RPMI8226 (cell line): ENCODE measurements at places on chromosomes 7 and 10.

DNA sequence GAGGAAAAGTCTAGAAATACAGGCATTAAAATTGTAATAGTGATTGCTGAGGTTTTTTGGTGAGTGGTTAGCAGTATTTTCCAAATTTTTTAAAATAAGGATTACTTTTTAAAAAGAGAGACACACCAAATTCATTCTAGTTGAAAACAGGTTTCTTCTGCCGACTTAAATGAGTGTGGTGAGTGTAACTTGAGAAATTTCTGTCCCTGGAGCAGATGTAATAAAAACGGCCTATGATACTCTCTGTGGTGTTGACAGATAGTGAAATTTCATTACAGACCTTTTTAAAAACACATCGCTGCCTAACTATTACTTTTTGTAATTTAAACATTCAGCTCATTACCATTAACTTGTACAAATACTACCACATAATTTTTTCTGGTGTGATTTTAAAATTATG lies 90.1 kb downstream of the CYP51A1 start:
- DNase-seq = no peak

GRCh38 chr10:44264244-44264643 lies 120.7 kb downstream of the CXCL12 start:
- DNase-seq = no peak

- DNase-seq = peak; percentile 70
Observed at GRCh38 chr10:79098596-79099015, 29.8 kb downstream of the ZMIZ1 start.

GRCh38 chr10:78134773-78135306 lies 101.2 kb downstream of the RPS24 start:
- DNase-seq = peak; percentile 3

DNA sequence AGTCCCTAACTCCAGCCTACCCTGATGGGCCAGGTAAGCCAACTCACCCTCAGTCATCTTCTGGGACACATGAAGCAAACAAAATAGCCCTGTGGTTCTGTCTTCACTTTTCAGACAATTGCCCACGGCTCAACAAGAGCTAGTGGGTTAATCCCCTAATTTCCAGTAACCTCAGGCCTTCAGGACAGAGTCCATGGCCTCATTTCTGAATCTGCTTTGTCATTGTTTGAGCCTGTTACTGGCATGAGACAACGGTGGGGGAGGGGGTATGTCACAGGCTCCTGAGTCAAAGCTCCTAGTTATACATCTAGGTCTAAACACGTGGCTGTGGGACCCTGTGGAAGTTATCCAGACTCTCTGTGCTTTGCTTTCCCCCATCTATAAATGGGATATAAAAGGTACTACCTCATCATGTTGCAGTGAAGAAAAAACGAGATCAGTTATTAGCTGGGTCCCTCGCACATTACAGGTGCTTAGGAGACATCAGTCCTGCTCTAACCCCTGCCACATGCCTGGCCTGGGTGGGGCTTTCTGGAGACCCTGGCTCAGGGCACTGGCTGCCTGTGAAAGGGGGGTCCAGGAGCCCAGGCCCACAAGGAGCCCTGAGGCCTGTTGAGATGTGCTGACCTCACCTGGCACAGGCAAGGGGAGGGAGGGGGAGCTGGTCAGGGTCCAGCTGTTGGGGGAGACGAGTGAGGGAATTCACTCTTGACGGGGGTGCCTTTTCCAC lies 16.5 kb downstream of the MAT1A start:
- DNase-seq = no peak

GRCh38 chr10:89837165-89838043 lies 136.0 kb downstream of the KIF20B start:
- peak; percentile 5 for DNase-seq
